ENCODE measurements at places on chromosomes 1 and 21.

DNA sequence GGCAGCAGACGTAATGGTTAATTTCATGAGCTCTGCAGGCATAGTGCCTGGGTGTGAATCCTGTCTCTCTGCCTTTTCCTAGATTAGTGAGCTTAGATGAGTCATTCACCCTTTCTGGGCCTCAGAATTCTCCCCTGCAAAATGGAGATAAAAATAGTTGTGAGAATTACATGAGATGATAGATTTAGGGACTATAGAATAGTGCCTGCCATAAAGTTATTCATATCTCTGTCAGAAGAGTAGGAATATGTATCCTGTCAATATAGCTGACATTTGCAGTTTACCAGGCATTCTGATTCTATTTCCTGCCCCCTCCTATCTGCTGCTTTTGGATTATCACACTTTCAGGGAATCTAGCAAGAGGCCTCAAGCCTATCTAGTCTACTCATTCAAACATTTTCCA is 112.0 kb downstream of the PDE4B start:
- DNase-seq = no peak

GRCh38 chr1:8586438-8586837 is 231.0 kb downstream of the RERE start:
- DNase-seq = no peak

DNA sequence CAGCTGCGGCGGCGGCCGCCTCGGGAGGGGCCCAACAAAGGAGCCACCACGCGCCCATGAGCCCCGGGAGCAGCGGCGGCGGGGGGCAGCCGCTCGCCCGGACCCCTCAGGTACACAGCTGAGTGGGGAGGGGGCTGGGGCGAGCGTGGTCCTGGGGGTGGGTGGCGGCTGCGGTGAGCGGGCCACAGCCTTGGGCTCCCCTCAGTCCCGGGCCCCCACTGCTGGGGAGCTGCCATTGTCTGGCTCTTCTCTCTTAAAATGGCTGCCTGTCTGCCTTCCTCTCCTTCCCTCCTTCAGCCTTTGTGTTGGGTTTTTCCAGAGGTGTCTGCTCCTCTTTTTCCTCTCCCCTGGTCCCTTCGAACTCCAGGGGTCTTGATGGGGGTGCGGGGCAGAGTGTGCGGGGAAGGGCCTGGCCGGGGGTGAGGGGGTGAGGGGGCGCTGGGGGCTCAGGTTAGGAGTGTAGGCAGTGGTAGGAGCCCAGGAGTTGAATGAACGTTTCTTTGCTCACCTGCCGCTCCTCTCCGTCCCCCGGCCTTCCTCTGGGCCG is 1.7 kb downstream of the ARID1A start:
- DNase-seq = no peak

GRCh38 chr1:223188618-223189356 is 45.7 kb upstream of the TLR5 start:
- no peak for DNase-seq

DNA sequence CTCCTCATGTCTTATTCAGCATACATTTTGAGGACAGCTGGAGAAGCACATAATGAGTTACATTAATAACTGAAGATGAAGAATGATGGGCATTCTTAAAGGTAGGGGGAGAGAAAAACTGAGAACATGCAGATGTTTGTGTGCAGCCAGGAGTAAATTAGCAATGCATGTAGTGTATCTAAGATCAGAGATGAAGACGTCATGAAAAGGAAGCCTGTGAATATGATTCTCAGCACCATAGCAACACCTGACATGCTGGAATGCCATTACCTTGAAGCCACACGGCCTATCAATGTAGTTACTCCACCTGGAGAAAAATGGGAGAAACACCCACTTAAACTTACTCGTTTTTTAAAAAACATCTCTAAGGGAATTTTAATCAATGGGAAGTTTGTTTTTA is 607.1 kb downstream of the PTPRC start:
- DNase-seq = no peak

DNA sequence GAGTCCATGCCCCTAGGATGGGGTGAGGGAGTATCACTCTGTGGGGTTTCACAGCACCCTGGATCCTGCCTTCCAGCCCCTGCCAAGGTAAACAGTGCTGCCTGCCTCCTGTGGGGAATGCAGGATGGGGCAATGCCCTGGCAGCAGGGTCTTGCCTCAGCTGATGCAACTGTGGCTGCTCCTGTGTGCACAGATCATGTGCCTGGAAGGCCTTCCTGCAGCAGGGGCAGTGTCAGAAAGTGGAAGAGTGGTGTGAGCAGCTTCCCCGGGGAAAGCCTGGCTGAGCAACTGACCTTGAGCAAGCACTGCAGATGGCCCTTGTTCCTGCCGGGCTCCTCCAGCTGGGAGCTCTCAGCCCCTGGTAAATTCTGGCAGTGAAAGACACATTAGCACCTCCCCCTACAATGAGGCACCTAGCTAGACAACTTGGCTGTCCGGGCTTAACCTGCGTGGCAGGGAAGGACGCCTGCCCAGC is 9.9 kb downstream of the TOR3A start:
- no peak for DNase-seq

- peak; percentile 56 for DNase-seq
Measured at GRCh38 chr1:23559136-23559984, at the start of gene ID3. Gene ID3 (minus strand): TSS chr1:23559501. CDS start chr1:23559426, 75 bp downstream.

DNA sequence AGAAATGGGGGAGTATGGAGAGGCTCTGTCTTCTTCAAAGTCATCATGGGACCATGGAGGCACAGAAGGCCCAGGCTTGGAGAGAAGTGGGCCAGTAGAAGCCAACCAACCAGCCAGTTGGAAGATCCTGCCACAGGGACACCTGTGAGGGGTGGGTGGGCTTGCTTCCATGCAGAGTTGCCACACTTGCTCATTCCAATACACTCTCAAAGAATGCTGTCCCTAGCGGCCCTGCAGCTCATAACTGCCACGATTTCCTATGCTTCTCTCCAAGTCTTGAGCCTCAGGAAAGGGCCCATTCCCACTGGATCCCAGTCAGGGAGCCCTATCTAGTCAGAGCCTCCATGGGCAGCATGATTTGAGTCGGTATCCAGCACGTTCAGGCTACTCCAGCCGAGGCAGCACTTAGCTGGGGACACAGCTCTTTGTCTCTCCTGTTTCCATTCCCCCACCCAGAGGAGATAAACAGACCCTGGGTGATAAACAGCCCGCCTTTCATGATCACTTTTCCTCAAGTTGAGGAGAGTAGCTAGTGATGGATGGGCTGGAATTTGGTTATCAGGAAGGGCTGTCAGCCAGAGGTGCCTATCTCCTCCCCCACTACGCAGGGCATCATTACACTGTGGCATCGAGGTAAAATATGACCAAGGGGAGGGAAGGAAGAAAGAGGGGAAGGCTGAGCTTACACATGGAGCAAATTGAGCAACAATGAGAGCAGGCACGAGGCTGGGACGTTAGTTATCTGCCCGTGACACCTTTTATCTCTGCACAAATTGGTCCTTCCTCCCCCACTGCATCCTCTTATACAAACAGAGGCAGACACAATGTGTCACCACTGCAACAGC is 64.6 kb downstream of the ERI3 start:
- DNase-seq = no peak

- no peak for DNase-seq
Measured at GRCh38 chr1:12438349-12438924, 179.6 kb downstream of the DHRS3 start.

DNA sequence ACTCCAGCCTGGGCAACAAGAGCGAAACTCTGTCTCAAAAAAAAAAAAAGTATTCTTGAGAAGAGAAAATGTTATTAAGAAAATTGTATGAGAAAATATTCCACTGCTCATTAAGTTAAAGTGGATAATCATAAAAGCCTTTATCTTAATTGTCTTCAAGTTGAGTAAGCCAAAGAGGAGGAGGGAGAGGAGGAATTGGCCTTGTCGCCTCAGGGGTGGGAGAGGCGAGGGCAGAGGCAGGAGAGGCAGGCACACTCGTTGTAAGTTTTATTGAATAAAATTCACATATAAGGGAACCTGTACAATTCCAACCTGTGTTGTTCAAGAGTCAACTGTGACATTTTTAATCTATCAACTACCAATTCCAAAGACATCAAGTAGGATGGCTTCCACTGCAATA is 820.3 kb downstream of the USP25 start:
- DNase-seq = no peak

DNA sequence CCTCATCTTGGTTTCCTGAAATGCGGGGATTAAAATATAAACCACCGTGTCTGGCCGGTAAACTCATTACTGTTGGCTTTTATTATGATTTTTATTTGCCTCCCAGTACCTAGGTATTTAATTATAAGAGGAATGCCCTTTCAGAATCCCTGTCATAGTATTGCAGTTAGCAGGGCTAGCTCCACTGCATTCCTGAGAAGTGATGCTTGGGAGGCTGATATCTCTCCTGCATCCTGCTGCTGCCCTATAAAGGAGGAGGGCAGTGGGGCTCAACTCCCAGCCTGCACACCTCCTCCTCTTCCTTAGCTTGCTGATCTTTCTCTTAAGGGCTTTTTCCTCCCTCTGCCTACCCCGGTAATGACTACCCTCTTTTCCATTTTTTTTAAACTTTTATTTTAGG is 19.9 kb upstream of the DISC1 start:
- DNase-seq = no peak

DNA sequence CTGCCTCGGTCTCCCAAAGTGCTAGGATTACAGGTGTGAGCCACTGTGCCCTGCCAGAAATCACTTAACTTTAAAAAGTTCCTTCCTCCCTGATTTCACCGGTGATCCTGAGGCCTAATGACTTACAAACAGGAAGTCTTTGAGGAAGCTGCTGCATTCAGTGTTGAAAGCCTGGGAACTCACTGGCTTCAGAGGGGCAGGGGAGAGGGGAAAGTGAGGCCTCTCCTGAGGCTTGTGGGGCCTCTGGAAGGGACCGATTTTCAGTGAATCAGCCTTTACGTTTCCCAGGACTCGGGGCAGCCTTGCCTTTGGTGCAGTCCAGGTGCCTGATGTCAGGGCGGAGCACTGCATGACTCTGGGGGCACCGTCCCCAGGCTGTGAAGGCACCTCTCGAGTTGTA is 30.1 kb upstream of the ARHGEF10L start:
- DNase-seq = no peak

GRCh38 chr1:205321162-205321958 is at the start of gene NUAK2:
Gene NUAK2 (minus strand): TSS chr1:205321745. CDS start chr1:205321628, 117 bp downstream.
- DNase-seq = no peak

DNA sequence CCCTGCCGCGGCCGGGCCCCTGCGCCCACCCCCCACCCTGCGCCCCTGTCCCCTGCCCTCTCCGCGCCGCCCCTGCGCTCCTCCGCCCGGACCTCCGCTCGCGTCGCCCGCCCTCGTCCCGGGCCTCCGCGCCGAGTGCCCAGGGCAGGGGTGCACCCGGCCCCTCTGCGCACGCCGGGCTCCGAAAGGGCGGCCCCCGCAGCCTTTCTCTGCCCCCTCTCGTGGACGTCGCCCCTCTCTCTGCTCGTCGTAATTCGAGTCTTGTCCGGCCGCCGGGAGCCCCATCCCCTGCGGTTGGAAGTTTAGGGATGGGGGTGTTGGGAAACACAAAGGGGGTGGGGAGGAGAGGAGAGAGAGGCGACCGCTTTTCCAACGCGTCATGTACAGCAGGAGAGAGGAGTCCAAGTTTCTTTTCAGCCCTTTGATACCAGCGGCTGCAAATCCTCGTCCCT is 407 bp downstream of the GALNT2 start:
- DNase-seq = no peak

DNA sequence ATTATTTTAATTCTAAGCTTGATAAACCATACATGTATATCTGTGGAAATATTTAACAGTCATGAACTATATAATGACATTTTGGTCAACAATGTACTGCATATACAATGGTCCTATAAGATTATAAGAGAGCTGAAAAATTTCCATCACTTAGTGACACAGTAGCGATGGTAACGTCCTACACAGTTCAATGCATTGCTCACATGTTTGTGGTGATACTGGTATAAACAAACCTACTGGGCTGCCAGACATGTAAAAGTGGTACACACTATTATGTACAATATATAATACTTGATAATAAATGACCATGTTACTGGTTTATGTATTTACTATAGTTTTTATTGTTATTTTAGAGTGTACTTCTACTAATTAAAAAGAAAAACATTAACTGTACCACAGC is 841.9 kb downstream of the LTN1 start:
- DNase-seq = no peak

DNA sequence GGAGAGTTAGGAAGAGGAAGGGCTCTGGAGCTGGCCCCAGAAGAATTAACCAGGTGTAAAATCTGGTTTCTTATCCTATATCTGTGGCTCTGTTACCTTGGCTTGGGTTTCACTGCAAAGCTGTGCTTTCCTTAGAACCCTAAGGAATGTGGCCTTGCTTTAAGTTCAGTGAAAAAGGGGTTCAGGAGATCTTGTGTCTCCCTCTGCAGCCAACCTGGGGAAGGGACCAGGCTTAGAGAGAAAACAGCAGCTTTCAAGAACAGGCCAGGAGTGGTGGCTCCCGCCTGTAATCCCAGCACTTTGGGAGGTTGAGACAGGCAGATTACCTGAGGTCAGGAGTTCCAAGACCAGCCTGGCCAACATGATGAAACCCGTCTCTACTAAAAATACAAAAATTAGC is 16.1 kb upstream of the MYCL start:
- DNase-seq = no peak

DNA sequence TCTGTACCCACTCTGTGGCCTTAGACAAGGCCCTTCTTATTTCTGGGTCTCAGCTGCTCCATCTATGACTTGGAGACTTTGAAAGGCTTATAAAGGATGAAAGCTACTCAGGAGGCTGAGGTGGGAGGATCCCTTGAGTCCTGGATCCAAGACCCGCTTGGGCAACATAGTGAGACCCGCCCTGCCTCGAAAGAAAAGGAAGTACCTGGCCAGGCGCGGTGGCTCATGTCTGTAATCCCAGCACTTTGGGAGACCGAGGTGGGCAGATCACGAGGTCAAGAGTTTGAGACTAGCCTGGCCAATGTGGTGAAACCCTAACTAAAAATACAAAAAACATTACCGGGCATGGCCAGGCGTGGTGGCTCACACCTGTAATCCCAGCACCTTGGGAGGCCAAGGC is 13.4 kb downstream of the ID3 start:
- no peak for DNase-seq

- DNase-seq = no peak
Measured at GRCh38 chr1:115214098-115214497, 124.0 kb downstream of the NGF start.

GRCh38 chr1:36580524-36580923 is 97.8 kb upstream of the CSF3R start:
- no peak for DNase-seq

GRCh38 chr1:113531321-113531720 is 141.0 kb downstream of the MAGI3 start:
- no peak for DNase-seq

DNA sequence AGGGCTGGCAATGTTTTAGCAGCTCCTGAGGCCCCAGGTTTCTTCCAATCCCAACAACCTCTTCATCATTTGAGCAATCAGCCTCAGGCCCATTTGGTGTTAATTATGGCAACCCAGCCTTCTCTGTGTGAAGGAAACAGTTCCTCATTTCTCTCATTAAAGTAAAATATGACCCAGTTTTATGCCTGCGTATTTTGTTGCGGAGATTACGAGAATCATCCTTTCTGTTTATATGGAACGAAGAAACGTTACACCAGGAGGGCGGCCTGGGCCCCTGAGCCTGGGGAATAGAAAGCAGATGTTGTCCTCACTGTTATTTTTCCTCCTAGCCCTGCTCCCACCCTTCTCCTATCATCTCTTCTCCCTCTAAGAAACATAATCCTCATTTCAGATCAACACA is 332.2 kb upstream of the USP24 start:
- no peak for DNase-seq
